Thyroid gland (tissue), 4 donors: ENCODE measurements at places on chromosomes 3 and 15. TPM values are rescaled to one million over a fixed set of nuclear protein-coding genes. Genes with fewer than 3 reads are reported as not detected.

- DNase-seq = no peak
Observed at GRCh38 chr15:68471541-68471940, 39.6 kb upstream of the ITGA11 start.

GRCh38 chr3:76661527-76662250, 378.2 kb upstream of the ROBO2 start:
- DNase-seq = no peak

DNA sequence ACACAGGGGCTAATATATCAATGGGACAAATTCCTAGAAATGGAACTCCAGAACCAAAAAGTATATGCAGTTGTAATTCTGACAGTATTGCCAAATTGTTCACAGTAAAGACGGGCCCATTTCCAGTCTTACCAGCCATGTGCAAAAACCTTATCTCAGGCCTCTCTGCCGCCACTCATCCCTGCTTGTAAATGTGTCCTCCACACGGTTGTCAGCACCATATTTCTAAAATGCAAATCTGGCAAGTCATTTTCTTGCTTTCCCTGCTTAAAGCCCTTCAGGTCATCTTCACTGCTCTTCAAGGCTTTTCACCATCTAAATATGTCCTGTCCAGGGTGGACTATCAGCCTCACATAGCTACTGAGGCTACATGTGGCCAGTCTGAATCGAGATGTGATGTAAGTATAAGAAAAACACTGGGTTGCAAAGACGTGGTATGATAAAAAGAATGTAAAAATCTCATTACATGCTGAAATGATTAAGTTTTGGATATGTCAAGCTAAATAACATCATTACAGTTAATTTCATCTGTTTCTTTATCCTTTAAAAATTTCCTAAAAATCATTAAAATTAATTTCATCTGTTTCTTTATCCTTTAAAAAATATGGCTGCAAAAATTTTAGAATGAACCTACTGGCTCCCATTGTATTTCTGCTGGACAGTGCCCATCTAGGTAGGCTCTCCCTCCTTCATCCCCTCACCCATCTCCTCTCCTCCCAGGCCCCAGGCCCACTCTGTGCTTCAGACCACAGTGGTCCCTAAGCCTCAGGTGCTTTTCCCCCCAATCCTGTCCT, 980 bp downstream of the PARP9 start:
- DNase-seq = no peak

Gene DPPA4
- not detected for total RNA-seq
